ENCODE measurements at places on chromosomes 6 and 20.

DNA sequence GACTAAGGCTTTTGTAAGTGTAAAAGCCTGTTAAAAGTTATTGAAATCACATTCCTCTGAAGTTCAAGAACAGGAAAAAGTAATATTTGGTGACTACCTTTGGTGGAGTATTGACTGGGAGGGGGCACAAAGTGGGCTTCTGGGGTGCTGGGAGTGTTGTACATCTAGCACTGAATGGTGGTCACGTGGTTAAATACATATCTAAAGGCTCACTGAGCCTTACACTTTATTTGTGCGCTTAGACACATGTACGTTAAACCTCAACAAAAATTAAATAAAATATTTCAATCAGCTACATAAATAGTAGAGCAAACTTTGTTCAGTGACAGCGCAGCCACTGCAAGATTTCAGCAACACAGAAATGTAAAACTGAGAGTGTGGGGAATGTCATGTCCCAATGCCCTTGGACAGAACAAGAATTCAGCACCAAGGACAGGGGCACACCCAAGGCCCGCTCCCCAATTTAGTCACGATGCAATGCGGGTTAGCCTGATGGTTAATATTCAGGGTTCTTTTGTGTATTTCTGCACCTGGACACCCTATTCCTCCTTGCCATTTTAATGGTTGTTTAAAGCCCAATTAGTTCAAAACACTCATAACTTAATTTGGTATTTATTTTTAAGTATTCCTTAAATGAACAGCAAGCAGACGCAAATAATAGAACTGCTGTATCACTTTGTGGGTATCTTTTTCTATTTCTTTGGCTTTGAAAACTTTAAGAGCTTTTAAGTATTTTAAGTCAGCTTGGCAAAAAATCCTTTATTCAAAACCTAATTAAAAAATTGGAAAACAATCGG is 37.4 kb downstream of the ANGPT4 start:
- DNase-seq: peak; percentile 59

DNA sequence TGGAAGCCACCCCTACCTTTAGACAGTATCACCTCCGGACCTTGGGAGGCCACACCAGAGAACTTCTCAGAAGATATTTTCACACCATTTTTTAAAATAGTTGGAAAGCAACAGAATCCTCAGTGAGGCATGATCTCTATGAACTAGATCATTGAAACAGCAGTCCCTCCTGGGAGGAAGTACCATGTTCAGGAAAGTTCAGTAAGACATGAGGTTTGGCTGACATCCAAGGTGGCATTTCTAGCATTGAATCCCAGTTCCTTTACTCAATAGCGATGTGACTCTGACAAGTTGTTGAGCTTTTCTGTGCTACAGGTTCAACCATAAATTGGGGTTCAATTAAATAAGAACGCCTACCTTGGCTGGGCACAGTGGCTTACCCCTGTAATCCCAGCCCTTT is 169.0 kb downstream of the TBC1D7 start:
- DNase-seq: no peak

DNA sequence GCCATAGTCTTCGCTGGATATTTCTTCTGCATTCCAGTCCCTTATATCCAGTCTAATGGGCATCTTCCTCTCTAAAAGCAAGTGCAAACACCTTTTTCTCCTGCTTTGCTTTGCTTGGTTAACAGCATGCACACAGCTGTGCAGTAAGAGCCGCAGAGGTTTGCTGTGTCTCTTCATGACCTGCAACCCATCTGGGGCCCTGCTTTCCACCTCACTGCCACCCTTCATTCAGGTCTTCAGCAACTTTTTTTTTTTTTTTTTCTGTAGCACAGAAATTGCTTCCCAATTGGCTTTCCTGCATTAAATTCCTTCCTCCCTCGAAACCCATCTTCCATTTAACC is 14.4 kb downstream of the NEDD9 start:
- no peak for DNase-seq

- DNase-seq: no peak
Measured at GRCh38 chr6:41656002-41656691, 17.9 kb downstream of the MDFI start.

- DNase-seq: no peak
Measured at GRCh38 chr6:138012682-138013081, 94.5 kb downstream of the PERP start.

DNA sequence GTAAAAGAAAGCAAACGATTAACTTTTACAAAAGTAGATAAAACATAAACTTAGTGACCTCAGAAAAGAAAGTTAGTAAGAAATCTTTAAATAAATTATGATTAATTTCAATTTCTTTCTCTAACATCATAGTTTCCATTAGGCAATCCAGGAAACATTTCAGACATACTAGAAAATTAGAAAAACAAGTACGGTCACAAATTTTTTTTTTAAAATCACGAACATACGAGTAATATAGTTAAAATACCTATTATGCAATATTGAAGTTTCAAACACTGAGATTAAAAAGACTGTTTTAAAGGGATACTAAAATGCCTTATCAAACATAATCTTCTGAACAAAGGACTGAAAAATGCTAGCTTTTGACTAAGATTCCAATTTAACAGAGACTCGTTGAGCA is 26.2 kb downstream of the NOL7 start:
- DNase-seq: no peak

All from urothelium cell line (cell line).